Breast epithelium (tissue), 4 donors: ENCODE measurements at places on chromosomes 5 and 9. TPM values are rescaled to one million over a fixed set of nuclear protein-coding genes. Genes with fewer than 3 reads are reported as not detected.

- DNase-seq = no peak
These were observed 115.9 kb upstream of the CCNG1 start for GRCh38 chr5:163321511-163321910.

ANKRD20A1 gene
- total RNA-seq = 2.2 TPM

GRCh38 chr5:7396713-7397454 lies 946 bp downstream of the ADCY2 start:
- no peak for DNase-seq

DNA sequence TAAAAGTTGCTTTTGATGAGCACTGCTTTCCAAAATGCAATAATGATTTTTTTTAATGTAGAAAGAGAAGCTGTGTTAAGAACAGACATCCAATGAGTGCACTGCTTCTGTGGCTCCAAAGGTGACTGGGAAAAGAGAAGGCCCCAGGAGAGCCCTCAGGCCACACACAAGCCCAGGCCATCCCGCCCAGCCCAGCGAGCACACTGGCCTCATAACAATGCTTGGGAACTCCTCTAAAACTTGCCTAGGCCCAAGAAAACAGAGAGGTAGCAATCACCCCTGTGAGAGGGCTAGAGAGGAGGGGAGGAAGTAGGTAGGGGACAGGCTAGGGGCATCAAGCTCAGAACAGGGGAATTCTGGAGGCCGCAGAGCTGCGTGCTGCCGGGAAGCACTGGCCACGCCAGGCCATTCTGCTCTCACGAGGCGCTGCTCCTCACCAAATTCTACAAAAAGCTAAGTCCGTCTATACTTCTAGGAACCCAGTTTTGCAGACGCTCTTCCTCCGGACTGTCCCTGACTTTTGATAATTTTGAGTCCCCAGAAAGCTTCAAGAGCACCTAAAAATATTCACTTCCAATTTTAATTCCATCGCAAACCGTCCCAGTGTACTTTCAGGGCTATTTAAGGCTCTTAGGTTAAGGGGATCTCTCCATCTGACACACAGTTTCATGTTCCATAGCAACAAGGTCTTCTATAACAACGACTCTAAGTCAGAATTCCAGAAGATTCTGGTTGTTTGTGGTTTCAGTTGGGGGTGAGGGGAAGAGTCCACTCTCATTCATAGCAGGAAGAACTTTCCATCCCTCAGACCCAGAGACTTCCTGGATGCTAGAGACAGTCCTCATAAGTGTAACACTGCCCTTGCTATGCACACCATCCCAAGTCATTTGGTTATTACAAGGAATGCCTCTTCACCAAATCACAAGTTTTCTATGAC lies 51.0 kb downstream of the HABP4 start:
- DNase-seq = no peak

GRCh38 chr9:69342769-69343168 lies 17.8 kb downstream of the ENTREP1 start:
- DNase-seq = no peak

GRCh38 chr5:151267491-151268260 lies 14.7 kb downstream of the GM2A start:
- no peak for DNase-seq

DNA sequence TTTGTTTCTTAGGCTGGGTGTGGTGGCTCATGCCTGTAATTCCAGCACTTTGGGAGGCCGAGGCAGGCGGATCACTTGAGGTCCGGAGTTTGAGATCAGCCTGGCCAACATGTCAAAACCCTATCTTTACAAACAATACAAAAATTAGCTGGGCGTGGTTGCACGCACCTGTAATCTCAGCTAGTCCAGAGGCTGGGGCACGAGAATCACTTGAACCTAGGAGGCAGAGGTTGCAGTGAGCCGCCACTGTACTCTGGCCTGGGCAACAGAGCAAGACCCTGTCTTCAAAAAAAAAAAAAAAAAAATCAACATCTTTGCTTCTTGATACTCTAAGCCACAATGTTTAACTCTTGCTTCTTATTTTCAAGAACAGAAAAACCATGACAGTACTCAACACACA lies 16.1 kb downstream of the UBAP2 start:
- DNase-seq = no peak

GRCh38 chr9:107276966-107277710 lies 5.9 kb upstream of the RAD23B start:
- DNase-seq = no peak

FOXI1 gene
- not detected for total RNA-seq

GABRP gene
- 0.32 TPM for total RNA-seq

GRCh38 chr9:73173557-73174329 lies 22.1 kb downstream of the ANXA1 start:
- DNase-seq = no peak

ADAMTS19 gene
- total RNA-seq = not detected

GRCh38 chr9:2704504-2704903 lies 12.8 kb upstream of the KCNV2 start:
- DNase-seq = no peak

- DNase-seq = no peak
These were observed 313.0 kb upstream of the NREP start for GRCh38 chr5:112070022-112070421.

KCNIP1 gene
- 1.0 TPM for total RNA-seq

DNA sequence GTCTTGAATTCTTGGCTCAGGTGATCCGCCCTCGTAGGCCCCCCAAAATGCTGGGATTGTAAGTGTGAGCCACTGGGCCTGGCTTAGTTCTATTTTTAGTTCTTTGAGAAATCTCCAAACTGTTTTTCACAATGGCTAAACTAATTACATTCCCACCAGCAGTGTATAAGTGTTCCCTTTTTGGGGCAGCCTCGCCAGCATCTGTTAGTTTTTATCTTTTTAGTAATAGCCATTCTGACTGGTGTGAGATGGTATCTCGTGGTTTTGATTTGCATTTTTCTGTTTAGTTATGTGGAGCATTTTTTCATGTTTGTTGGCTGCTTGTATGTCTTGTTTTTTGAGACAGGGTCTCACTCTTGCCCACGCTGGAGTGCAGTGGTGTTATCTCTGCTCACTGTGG lies 28.2 kb downstream of the CNOT6 start:
- no peak for DNase-seq

DNA sequence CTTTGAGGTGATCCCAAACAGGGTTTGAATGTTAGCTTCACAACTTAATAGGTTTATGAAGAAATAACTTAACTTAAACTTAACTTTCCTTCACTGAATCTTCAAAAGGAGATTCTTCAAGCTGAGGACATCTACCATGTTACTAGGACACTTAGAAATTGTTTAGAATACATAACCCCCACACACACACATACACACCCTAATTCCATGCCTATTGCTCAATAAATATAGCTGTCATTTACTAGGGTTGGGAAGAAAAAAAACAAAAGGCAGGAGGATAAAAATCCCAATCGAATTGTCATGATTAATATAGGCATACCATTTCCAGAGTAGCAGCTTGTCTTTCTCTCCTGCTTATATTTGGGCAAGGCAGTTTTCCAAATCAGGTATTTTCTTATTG lies 68.3 kb downstream of the ALDH1A1 start:
- DNase-seq = no peak

GRCh38 chr5:19608444-19609002 lies 379.5 kb downstream of the CDH18 start:
- DNase-seq = no peak

- DNase-seq = no peak
These were observed 978 bp upstream of the ADCY2 start for GRCh38 chr5:7394889-7395431.

AHRR gene
- not detected for total RNA-seq

DNA sequence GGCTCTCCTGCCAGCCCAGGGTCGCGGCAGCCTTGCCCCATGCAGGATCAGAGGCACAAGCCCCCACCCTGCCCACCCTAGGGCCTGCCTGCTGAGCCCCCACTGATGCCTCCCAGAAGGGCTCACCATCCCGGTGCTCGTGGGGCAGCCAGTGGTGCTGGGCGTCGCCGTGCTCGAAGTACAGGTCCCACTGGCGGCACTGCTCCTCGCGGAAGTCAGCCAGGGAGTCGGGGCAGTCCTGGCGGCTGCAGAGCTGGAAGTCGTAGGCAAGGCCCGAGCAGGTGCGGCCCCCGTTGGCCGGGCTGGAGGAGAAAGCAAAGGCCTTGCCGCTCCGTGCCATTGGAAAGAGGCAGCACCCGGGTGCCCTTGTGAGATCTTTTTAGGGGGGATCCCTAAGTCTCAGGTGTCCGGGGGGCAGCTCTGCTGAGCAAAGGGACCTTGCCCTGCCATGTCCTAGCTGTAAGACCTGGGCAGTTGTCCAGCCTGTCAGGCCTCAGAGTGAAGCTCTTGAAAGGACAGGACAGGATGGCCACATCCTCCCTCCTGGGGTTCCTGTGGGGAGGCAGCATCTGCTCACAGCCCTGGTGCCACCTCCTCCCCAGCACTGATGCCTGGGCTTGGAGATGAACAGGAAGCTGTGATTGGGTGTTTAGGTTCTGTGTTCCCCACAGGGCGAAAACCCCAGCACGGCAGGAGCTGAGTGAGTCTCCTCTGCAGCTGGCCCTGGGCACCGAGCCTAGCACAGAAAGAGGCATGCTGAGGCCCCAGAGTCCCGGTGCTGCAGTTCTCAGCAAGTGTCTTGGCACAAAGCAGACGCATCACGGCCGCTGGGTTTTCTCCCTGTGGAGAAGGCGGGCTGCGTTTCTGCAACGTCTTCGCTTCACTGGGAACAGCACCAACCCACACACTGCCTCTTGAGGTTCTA lies 77.7 kb downstream of the ZNF354C start:
- no peak for DNase-seq

PTGS1 gene
- 4.5 TPM for total RNA-seq

GRCh38 chr5:136028782-136029742 lies at the start of gene TGFBI:
TGFBI (plus strand) TSS chr5:136028988; CDS start chr5:136029056, 68 bp downstream.
- DNase-seq = no peak

DNA sequence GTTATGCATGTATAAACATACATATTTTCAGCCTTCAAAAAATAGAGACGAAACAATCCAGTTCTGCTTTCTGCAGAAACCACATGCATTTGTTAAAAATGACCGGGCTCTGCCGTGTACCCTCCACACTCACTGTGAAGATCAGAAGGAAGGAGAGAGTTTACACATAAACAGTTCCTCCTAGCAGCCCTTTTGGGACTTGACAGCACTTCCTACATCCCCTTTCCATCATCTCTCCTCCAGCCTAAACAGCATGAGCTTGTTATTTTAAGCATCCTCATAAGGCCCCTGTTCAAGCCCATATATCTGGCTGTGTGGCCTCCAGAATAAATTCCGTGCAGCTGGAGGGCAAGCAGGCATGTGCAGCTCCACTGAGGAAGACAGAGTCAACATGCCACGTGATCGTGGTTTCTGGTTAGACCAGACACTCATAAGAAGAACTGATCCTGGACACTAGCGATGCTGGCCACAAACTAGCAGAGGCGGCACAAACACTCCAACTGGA lies 42.2 kb downstream of the NIPAL4 start:
- DNase-seq = no peak

GRCh38 chr9:28050941-28051340 lies 477.7 kb upstream of the C9orf72 start:
- no peak for DNase-seq

- DNase-seq = no peak
These were observed 341.9 kb downstream of the GADD45G start for GRCh38 chr9:89946741-89947140.

GRCh38 chr5:126096442-126097006 lies 326.7 kb upstream of the GRAMD2B start:
- no peak for DNase-seq

- DNase-seq = no peak
These were observed 18.8 kb downstream of the SNCAIP start for GRCh38 chr5:122330881-122331280.

INPP5E gene
- 6.2 TPM for total RNA-seq

DNA sequence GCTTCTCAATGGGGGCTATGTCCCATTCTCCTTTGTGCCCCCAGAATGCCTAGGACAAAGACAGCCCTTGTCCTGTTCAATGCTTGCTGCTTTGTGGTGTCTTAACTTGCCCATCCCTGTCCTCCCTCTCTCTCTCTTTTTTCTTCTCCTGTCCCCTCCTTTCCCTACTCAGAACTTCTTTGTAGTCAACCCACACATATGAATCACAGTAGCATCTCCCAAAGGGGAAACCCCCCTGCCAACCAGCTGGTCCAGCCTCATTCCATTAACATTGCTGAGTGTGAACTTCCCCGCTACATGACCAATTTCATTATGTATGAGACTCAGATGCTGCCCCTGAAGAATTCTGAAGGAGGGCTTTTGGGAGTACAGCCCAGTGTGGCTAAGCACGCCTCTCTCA lies 408.3 kb downstream of the ENC1 start:
- DNase-seq = no peak

GRCh38 chr5:57447658-57448057 lies 35.0 kb downstream of the ACTBL2 start:
- no peak for DNase-seq

DNA sequence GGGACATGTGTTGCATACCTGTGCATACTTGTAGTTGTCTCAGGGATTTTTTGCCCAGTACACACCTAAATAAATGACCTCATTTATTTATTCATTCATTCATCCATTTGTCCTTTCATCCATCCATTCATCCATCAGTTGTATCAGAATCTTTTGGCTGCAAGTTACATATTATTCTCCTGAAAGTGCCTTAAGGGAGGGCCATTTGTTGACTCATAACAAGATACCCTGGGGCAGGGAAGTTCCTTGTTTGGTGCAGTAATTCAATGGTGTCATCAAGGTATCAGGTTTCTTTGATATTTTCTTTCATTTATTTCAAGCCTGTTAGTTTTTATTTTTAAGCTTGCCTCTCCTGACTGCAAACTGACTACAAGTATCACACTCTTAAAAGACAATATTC lies 597.9 kb upstream of the TLE4 start:
- DNase-seq = no peak

GRCh38 chr9:129221233-129221632 lies 43.2 kb upstream of the IER5L start:
- DNase-seq = no peak

GRCh38 chr9:86907346-86907745 lies 40.0 kb downstream of the GAS1 start:
- DNase-seq = no peak

GRCh38 chr9:135290086-135290485 lies 189.5 kb upstream of the PPP1R26 start:
- no peak for DNase-seq

DNA sequence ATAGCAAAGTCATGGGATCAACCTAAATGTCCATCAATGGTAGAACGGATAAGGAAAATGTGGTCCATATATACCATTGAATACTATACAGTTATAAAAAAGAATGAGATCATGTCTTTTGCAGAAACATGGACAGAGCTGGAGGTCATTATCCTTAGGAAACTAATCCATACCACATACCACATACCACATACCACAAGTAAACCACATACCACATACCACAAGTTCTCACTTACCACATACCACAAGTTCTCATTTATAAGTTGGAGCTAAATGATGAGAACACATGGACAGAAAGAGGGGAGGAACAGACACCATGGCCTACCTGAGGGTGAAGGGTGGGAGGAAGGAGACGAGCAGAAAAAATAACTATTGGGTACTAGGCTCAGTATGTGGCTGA lies 154.6 kb upstream of the GHR start:
- no peak for DNase-seq

- DNase-seq = no peak
These were observed 181.0 kb downstream of the ADGRV1 start for GRCh38 chr5:90739567-90739966.
